ENCODE measurements at places on chromosomes 7 and 10. TPM values are rescaled to one million over a fixed set of nuclear protein-coding genes. Genes with fewer than 3 reads are reported as not detected.

DNA sequence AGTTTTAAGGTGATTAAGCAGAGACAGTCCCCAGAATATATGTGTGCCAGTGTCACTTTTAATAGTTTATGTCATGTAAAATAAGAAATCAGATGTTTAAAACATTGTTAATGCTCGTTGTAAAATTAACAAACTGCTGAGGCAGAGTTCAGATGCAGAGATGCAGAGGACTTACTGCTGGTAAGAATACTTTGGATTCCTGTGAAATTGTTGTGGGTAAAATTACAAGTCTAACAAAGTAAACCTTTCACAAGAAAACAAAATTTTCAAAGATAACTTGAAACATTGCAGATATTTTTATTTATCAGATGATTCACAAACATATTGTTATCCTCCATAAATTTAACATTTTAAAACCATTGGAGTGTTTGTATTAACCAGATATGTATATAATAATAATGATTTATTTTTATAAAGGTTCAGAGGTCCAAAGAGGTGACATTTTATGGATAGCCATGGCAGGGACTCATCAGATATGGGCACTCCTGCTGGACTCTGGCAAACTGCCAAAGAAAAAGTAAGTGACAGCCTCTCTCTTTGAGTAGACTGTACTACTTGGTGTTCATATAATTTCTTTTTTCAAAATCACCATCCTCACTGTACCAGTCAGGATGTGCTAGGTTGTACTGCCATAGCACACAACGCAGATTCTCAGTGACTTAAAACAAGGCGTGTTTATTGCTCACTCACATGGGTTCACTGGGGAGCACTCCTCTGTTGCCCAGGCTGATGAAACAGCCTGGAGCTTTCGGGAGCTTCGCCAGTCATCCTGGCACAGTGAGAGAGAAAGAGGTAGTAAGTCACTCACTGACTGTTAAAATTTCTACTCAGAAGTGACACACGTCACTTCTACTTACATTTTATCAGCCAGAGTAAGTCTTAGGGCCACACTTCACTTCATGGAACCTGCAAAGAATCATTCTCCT is 43.5 kb downstream of the NHLRC2 start:
- no peak for DNase-seq

The EVX1 gene
- not detected for total RNA-seq

The PVRIG gene
- total RNA-seq = not detected

GRCh38 chr10:49458869-49459268 is 63.0 kb upstream of the DRGX start:
- DNase-seq = no peak

GRCh38 chr10:88974446-88975376 is 15.9 kb upstream of the FAS start:
- no peak for DNase-seq

All from GM23338 (cell line).